NCI-H1436 (cell line): ENCODE measurements at places on chromosomes 2 and 18.

DNA sequence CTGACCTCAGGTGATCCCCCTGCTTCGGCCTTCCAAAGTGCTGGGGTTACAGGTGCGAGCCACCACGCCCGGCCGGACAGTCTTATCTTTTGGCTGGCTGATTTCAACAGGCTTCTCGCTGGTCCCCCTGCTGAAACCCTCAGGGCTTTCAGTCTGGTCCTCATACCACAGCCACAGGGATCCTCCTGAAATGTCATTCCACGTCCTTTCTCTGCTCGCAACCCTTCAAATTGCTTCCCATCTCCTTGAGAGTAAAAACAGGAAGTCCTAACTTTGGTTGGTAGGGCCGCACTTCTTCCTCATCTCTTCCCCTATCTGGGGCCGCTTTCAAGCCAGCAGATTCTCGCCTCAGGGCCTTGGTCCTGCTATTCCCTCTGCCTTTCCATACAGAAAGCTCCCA lies 1.4 kb upstream of the CAB39 start:
- no peak for DNase-seq

GRCh38 chr2:28209864-28210263 lies 182.8 kb upstream of the FOSL2 start:
- DNase-seq, result no peak

GRCh38 chr18:22322243-22322691 lies 95.4 kb downstream of the CTAGE1 start:
- no peak for DNase-seq

DNA sequence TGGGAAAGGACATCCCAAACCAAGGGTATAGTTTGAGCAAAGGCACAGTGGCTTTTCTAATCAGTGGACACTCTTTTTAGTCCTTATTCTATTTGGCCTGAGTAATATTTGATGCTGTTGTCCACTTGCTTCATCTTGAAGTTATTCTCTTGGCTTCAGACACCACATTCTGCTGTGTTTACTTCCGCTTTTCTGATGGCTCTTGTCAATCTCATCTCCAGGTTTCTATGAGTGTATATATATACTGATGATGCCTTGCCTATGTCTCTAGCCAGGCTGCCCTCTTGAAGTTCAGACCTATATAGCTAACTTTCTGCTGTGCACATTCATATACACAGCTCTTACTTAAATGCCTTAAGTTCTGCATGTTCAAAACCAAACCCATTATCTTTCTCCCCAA lies 83.1 kb downstream of the EFEMP1 start:
- DNase-seq, result no peak

- no peak for DNase-seq
Measured at GRCh38 chr2:96291751-96292150, 13.6 kb downstream of the SNRNP200 start.

- DNase-seq, result no peak
Measured at GRCh38 chr2:54845514-54845913, 122.1 kb downstream of the EML6 start.

- no peak for DNase-seq
Measured at GRCh38 chr2:85596026-85596333, 435 bp downstream of the RNF181 start.

DNA sequence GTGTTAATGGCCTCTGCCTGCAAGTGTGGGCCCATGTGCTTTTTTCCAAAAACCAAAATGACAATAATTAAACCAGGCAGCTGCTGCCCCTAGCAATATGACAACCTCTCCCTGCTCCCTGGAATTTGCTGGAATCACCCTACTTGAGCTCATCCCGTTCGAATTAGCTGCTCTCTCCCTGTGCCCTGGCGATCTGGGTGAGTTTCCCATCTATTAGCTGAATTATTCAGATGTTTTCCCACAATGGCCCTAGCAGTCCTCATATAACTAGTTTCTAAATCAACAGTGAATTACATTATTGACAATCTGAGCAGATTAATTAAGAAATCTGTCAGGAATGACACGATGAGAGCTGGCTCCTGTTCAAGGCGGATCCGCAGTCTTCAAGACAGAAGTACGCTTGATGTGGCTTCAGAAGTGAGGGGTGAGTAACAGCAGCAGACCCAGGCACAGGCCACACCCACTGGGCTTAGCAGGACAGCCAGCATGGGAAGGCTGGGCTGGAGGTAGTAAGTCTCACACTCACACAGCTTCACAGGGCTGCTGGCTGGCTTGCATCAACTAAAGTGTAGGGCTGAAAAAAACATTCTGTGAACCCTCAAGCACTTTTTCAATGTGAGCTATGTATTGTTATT lies 366.2 kb upstream of the ID2 start:
- no peak for DNase-seq

DNA sequence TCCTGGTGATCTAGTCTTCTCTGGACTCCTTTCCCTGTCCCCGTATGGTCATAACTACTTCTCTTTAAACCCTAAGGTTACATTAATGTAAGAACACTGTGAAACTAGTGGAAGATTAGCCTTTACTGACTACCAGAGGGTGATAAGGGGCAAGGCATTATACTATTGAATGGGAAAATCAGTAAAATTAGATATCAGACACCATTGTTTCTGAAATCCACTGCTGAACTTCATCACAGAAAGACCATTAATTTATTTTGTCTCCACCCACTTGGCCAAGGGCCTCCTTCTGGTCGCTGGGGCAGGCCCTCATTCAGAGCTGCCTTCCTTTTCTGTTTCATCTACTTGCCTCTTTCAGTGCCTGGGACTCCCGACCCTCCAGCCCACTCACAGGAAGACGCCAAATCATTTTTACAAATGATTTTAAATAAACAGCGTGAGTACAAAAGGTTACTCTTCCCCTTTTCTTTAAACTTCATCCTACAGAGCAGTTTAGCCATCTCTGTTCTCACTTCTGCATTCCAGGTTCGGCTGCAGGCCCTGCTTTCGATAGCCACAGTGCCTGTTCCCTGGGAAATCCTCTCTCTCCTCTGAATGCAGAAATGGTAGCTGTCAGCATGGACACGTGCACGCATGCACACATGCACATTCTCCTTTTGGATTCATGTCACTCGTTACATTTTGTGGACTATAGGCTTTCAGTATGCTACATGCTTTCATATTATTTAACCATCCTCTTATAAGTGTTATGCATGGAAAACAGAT lies 70.3 kb upstream of the DOCK10 start:
- no peak for DNase-seq

- no peak for DNase-seq
Measured at GRCh38 chr2:65436824-65437221, 4.4 kb upstream of the SPRED2 start.

DNA sequence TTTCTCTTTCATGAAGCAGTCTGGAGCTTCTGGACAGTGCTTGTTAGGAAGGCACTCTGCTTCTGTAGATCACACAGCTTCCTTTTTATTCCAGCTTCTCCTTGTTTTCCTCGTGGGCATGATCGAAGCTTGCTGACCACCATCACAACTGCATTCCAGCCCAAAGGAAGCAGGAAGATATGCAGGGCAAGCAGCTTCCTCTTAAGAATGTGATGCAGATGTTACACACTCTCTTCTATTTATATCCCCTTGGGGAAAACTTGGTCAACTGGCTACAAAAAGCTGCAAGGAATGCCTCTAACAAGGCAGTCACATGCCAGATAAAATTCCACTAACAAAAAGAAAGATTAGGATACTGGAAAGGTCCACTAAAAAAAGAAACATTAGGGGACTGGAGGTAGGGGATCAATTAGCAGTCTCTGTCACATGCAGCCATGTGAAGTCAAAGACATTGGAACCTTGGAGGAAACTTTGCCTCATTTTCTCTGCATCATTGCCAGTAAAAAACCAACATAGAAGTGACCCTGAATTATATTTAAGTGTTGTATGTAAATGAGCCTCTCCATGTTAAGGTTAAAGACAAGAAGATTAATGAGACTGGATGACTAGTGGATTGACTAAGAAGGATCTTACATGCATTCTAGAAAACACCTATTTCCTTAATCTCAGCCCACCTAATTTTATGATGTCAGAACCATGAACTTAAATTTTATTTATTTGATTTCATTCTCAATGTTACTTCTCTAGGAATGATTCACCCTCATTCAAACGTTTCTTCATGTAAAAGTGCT lies 98.3 kb downstream of the NAB1 start:
- no peak for DNase-seq

DNA sequence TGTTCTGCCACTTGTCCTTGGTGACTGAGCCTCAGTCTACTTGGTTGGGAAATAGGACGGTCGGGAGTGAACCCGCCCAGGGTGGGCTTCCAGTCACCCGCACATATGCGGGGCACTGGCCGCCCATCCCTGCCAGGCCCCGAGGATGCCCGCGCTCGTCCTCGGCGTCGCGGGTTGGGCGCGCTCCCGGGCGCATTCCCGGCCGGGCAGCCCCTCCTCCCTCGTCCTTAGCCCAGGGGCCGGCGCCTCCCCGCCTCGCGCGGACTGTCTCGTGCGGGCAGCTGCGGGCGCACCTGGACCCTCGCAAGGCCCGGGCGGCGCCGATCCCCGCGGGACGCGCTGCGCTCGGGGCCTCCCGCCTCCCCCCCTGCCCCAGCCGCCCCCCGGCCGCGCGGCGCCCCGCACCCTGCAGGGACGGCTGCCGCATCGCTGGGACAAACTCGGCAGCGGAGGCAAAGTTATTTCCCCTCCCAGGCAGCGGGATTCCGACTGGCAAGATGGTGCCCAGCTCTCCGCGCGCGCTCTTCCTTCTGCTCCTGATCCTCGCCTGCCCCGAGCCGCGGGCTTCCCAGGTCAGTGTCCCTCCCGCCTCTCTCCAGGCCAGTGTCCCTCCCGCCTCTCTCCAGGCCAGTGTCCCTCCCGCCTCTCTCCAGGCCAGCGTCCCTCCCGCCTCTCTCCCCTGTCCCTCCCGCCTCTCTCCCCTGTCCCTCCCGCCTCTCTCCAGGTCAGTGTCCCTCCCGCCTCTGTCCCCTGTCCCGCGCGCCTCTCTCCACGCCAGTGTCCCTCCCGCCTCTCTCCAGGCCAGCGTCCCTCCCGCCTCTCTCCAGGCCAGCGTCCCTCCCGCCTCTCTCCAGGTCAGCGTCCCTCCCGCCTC lies at the start of gene FBLN7:
Gene FBLN7, plus strand, starts transcription at position 227 of the 874 bp plus-strand sequence. Its CDS starts 271 bp downstream, at position 498.
- no peak for DNase-seq

DNA sequence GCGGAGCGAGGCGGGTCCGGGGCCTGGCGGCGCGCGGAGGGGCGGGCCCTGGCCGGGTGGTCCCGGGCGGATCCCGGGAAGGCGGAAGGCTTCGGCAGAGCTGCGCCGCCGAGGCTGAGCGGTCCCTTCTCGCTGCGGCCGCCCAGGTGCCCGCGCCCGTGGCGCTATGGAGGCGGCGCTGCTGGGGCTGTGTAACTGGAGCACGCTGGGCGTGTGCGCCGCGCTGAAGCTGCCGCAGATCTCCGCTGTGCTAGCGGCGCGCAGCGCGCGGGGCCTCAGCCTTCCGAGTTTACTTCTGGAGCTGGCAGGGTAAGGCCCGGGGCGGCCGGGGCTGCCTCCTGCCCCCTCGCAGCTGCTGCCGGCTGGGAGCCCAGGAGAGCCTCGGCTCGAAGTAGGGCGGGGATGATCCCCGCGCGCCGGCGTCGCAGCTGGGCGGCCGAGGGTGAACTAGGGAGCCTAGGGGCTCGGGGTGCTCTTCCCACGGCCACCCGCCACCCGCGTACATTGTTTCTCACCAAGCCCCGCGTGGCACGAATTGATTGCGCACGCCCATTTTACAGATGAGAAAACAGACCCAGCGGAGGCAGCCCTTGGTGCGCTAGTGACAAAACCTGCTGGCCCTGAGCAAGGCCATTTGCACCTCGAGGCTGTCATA lies at the start of gene SLC66A3:
Gene SLC66A3, plus strand, starts transcription at position 87 of the 655 bp plus-strand sequence. Its CDS starts 80 bp downstream, at position 167.
- DNase-seq, result peak; percentile 90

DNA sequence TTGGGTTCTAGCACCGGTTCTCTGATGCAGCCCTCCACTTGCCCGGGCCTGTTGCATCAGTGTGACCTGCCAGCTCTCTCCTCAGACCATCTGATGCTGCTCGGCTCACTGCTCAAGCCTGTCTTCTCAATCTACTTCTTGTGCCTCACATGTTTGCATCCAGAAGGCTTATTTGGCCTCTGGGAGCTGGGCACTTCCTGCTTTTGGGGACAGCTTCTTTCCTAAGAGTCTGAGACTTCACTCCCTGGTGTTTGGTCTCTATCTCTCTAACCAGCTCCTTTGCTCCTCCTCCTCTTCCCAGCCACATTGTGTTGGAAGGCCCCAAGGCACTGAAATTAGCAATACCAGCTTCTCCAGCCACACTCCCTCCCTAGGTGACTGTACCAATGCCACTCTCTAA lies 212.8 kb downstream of the CDCA7 start:
- no peak for DNase-seq

DNA sequence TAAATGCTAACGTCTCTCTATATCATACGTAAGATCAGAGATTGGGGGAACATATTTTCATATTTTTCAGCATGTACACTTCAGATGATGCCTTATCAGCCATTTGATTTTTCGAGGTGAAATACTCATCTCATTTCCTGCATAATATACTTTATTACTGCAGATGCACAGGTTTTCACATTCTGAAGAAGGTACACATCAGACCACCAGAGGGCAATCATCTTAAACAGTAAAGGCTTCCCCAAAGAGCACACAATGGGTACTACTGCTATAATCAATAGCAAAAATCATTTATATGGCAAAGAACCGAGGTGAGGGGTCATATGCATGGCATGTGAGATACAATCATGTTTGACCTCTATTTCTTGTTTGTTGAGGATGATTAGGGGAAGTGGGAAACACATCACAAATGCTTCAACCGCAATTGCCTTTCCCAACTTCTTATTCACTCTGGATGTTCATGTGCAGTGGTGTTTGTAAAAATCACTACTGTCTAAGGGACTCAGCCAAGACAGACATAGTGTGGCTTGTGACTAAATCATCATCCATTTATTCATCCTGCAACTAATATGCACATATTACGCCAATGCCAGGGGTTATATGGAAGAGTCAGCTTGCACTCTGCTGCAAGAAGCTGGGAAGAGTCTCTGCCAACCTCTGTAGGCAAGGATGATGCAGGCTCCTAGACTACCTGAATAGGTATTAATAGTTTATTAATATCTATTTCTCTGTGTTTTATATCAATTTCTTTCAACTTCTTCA lies 118.7 kb downstream of the EPB41L3 start:
- peak; percentile 36 for DNase-seq

GRCh38 chr2:77977471-77978063 lies 455.4 kb upstream of the LRRTM4 start:
- DNase-seq, result peak; percentile 15

- peak; percentile 38 for DNase-seq
Measured at GRCh38 chr18:24543795-24544498, 83.5 kb downstream of the HRH4 start.

DNA sequence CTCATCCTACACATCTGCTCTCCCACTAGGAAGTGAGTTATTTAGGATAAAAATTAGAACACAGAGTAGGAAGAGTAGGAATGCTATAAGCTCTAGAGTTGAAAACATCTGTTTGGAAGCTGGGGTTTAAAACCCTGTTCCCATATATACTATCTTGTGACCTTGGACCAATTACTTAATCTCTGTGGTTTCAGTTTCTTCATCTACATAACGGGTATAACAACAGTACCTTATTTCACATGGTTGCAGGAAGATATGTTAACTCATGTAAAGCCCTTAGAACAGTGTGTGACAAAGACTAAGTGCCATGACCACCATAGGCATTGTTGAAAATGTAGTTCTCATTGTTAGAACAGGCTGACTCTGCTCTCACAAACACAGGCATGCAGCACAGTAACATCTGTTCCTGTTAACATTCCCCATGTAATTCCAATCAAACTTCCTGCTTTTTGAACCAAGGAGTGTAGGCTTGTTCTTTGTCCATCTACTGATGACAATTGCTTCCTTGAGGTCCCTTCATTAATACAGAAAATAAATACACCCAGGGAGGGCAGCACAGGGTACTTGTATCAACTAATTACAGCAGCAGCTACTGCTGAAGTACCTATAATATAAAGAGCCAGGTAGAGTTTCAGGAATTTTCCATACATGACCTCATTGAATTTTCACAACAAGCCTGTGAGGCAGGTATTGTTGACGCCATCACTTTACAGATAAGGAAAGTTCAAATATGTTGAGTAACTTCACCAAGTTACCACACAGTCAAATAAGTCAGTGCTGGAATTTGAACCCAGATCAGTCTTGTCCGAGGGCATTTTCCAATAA lies 204.2 kb downstream of the L3MBTL4 start:
- DNase-seq, result no peak
